ENCODE measurements at places on chromosomes 13 and 19.

GRCh38 chr13:68081061-68081460 lies 850.9 kb upstream of the PCDH9 start:
- DNase-seq, result no peak

GRCh38 chr19:39405958-39406655 lies 540 bp upstream of the ZFP36 start:
- DNase-seq, result peak; percentile 87

GRCh38 chr13:46491641-46492040 lies 61.3 kb upstream of the LRCH1 start:
- no peak for DNase-seq

- DNase-seq, result no peak
These were observed 41.2 kb downstream of the CCL25 start for GRCh38 chr19:8093740-8094139.

GRCh38 chr13:38350114-38350617 lies 515 bp downstream of the UFM1 start:
- DNase-seq, result peak; percentile 47

DNA sequence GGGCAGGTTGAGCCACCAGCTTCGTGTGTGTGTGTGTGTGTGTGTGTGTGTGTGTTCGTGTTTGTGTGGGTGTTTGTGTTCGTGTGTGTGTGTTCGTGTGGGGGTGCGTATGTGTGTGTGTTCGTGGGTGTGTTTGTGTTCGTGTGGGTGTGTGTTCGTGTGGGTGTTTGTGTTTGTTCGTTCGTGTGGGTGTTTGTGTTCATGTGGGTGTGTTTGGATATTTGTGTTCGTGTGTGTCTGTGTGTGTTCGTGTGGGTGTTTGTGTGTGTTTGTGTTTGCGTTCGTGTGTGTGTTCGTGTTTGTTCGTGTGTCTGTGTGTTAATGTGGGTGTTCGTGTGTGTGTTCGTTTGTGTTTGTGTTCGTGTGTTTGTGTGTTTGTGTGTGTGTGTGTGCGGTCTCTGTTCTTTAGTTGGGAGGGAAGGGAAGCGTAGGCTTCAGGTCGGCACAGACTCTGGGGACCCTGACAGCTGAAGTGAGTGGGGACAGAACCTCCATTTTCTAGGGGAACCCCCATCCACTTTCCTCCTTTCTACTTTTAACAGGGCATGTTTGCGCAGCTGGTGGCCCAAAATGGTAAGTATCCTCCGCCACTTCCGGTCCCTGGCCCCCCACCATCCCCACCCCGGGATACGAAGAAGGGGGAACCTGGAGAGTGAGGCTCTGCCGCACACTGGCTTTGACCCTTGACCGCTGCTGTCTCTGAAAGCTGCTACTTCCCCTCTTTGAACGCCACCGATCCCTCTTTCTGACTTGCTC lies 1.6 kb downstream of the TNFSF9 start:
- no peak for DNase-seq

- no peak for DNase-seq
These were observed 7.1 kb downstream of the GGACT start for GRCh38 chr13:100581504-100581903.

- no peak for DNase-seq
These were observed 88.0 kb downstream of the PCCA start for GRCh38 chr13:100176801-100177400.

- DNase-seq, result no peak
These were observed 768 bp downstream of the TMPRSS9 start for GRCh38 chr19:2360833-2361232.

DNA sequence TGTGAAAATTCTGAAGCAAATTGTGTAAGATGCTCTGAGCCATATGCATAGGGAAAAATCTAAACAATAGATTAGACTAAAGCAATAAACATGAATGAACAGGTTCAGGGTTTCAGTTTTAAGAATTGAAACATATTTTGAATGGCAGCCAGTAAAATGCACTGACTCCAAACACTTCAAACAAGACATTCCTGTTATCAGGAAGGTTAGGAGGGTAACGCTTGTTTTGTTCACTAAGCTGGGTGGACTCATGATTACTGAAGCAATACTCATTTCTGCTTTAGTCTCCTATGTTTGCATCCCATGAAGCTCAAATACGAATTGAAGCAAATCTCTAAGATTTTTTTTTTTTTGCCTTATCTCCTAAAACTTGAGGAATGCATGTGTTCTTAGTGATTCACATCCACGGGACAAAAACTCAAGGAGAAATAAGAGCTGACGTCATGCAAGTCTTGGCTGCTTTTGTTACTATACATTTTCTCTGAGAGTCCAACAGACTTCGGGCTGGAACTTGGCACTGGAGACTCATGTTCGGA lies 29.1 kb upstream of the IGFL4 start:
- DNase-seq, result no peak

- DNase-seq, result no peak
These were observed 107.6 kb downstream of the ABCC4 start for GRCh38 chr13:95193509-95194230.

DNA sequence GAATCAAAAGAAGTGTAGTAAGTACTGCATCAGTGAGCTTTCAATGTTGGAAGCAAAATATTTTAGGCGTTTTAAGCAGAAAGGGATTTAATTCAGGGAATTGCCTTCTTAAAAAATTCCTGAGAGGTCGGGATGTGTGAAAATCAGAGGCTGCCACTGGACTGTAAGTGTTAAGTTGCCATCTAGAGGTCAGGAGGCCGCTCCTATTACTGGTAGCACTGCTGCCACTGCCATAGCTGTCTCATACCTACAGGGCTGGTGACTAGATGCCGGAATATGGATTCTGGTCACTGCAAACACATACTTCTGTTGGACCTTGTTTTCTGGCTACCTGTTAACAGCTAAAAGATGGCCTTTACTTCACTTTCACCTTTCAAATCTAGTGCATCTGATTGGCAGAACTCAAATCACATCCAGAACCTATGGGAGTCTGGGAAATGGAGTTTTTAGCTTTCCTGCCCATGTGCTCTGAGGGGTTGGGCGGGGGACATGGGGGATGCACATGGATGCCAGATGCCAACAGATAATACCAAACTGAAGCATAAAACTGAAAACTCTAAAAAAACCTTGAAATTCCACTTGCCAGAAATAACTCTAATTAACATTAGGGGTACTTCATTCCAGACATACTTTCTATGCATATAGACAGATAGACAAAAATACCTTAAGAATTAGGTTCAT lies 29.8 kb downstream of the DGKH start:
- no peak for DNase-seq

Measured in activated T-cell treated with anti-CD3 and anti-CD28 coated beads for 4 hours (primary cell).